ENCODE measurements at places on chromosomes 7 and 10.

GRCh38 chr10:93992400-93993030 is 1.2 kb upstream of the PLCE1 start:
- DNase-seq, result no peak

DNA sequence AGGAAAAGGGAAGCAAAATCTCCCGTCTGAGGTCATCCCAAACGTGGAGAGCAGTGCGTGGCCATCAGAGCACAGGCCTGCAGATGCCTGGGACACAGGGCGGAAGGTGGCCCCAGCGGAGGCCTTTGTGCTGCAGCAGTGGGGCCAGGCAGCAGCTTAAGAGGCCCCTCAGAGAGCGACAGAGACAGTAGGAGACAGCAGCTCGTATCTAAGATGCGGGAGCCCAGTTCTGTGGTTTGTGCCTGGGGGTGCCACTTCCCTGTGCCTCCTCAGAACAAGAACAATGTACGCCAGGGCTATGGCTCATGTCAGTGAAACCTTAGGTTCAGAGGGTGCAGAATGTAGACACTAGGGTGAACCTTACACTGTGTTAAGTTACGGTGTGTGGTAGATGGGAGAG is 316.6 kb upstream of the AKR1E2 start:
- no peak for DNase-seq

- DNase-seq, result peak; percentile 53
Observed at GRCh38 chr7:100965723-100966541, 3.4 kb upstream of the MUC12 start.

GRCh38 chr7:44539669-44540506 is 1.2 kb downstream of the NPC1L1 start:
- no peak for DNase-seq

DNA sequence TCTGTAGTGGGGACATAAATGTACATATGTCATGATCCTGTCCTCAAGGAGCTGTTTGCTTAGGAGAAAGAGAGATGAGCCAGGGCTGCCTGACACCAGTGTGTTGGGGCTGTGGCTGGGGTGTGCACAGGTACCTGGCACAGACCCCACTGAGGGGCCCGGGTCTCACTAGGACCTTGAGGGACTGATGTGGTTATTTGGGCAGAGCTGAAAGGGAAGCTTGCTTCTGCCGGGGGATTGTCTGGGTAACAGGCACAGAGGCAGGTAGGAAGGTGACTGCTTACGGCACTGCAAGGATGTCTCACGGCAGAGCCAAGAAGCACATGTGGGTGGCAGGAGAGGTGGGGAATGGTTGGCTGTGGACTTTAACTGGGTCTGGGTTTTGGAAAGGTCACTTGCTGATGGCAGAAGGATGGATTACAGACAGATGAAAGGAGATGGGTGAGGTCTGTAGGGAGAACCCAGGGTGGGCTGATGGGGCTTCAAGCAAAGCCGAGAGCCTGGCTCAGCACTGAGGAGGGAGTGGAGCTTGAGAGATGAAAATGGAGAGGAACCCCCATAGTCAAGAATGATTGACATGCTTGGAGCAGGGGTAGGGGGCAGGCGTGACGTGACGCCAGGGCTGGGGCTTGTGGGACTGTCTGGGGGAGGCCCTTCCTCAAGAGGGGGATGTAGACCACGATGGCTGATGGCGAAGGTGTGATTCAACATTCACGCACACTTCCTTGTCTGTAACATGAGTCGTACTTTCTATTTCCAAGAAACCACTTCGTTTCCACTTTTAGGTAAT is 207.7 kb upstream of the SHH start:
- DNase-seq, result no peak

DNA sequence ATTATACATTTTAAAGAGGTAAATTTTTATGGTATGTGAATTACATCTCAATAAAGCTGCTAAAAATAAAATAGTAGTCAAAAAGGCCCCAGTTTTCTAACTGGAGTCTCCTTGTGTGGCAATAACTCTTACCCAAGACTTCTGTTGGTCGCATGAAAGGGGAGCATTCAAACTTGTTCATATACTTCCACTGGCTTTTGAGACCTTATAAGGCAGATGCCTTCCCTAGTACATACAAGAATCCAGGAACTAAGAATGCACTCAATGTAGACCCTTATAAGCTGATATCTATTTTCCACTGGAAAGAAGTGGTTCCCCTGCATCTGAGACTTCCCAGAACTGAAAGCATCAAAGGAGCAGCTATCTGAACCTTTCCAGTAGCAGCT is 13.0 kb downstream of the BCAP29 start:
- DNase-seq, result no peak

GRCh38 chr7:151139791-151140190 is 27.7 kb downstream of the GBX1 start:
- no peak for DNase-seq

DNA sequence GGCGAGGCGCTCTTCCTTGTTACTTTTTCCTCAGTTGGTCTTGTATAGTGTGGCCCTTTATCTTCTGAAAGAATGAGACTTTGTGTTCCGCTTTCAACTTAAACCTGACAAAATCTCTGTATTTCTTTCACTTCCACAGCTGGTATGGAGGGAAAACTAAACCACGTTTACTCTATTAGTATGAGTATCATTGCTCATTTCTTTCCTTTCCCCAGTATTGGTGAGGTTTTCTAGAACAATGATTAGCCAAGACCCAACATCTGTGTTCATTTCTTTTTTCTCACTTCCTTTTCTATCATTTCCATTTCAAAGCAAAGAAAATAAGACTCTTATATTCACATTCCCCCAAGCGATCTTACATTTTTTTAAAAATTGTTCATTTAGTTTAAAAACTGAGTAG is 165.3 kb downstream of the PAXIP1 start:
- no peak for DNase-seq
